ENCODE measurements at places on chromosomes 4 and X.
A peak's percentile ranks its signal among the peaks of the same experiment; 100 is the strongest.

- DNase-seq, result no peak
These were observed 128.9 kb downstream of the RBM47 start for GRCh38 chr4:40500781-40501180.

- DNase-seq, result no peak
These were observed 1673.4 kb upstream of the PCDH7 start for GRCh38 chr4:29046781-29047180.

DNA sequence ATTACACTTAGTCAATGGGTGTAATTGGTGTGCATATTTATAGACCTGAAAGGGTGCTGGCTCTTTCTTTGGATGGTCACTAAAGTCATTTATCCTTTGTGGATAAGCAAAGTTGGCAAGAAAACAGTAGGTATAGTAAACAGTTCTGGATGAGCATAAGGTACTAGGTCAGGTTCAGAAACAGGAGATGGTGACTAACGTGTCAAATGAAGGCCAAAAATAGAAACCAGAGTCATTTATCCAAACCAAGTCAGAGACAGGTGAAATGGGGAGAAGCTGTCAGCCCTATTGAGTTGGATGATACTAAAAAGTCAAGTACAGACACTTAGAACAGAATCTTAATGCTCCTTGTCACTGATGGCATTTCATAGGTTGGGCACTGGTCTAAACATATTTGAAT, 313.1 kb downstream of the KLHL13 start:
- DNase-seq, result no peak

DNA sequence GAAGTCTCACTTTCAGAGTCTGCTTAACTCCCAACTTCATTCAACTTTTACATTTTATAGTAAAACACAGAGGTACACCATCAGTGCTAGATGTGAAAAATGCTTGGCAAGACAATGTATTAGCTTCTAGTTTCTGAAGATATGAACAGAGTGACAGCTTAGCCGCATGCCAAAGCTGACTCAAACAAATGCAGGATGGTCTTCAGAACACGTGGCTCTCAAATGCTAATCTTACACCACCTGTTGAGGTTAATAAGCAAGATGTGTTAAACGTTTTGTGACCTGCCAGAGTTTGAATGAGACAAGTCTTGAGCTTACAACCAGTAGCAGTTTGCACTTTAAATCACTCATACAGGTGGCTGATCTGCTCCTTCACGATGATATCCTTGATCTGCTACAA, 18.9 kb upstream of the GPM6B start:
- no peak for DNase-seq

GRCh38 chr4:42641656-42642055, 15.2 kb downstream of the ATP8A1 start:
- no peak for DNase-seq

DNA sequence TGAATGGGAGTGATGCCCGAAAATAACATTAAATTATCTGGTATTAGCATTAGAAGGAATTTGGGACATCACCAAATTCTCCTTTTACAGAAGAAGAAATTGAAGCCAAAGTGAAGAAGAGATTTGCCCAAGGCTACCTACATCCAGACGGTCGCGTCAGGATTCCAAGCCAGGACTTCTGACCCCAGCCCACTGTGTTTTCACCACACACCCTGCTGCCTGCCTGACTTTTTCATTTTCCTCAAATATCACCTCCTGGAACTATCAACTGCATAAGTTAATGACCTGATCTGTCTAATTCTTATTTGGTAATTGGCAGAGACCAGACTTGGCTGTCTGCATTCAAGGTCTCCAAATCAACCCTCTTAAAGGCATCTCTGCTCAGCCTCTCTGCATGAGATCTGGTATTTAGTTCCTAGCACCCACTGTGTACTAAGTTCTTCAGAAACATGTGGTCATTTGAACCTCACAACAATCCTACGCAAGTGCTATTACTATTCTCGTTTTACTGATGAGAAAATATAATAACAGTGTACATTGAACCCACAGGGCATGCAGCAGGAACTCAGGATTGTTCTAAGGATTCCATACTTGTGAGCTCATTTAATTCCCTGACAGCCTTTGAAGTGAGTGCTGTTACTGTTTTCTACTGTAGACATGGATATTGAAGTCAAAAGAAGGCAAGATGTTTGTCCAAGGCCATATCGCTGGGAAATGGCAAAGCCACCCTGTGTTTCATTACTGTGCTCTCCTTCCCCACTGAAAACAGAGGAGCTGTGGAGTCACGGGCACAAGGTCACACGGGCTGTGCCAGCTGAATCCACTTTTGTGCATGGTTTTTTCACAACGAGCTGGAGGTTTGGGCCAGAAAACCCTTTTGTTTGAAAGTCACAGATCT, 195.2 kb upstream of the C1QTNF7 start:
- no peak for DNase-seq

DNA sequence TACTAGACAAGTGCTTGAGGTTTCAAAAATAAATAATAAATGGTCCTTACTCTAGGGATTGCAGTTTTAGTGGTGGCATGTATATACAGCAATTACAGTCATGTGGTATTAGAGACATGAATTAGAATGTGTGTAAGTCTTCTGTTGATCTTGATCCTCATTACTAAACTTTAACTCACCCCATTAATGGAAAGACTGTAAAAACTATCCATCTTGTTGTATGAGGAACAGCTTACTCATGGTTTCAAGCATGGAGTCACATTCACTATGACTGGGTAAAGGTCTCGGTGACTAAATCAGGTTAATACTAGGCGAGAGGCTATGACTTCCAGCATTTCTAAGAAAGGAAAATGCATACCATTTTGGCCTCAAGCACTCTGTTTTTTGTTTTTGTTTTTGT, 107.0 kb upstream of the HPGD start:
- DNase-seq, result no peak

GRCh38 chrX:13937370-13938050, 92.2 kb downstream of the GEMIN8 start:
- peak; percentile 2 for DNase-seq

GRCh38 chr4:150942539-150942938, 72.5 kb downstream of the LRBA start:
- no peak for DNase-seq

DNA sequence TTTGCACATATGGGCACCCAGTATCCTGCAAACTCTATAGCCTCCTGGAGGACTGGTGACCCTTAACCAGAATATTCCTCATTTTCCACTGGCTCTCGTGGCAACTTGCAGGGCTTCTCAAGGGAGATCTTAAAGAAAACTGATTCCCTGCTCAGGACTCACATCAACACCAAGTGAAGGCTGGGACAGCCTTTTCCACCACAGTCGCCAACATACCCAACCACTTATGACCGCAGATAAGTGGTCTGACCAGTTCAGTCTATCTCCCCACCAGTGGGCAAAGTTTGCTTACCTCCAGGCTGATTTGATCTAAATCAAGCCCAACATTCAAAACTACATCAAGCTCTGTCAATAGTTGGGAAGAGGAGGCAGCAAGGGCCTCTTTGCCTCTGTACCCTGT, 289.3 kb upstream of the GATB start:
- DNase-seq, result no peak

GRCh38 chr4:44446191-44446590, 2.4 kb downstream of the KCTD8 start:
- no peak for DNase-seq

DNA sequence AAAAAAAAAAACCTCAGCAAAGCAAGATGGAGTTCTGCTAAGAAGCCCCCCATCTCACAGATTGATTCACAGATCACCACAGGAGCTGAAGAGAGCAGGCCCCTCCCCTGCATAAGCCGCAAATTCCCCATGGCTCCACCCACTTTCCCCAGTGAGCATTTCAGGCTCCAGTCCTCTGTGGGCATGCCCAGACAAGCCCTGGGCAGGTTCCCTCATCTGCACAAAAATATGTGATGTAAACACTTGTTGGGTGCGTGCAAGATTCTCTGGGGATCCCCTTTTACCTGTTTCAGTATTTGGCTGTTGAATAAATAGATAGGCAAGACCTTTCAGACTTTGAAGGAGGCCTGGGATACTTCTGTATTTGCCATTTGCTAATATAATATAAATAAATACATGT, 514.3 kb downstream of the PCDH7 start:
- DNase-seq, result peak; percentile 16

DNA sequence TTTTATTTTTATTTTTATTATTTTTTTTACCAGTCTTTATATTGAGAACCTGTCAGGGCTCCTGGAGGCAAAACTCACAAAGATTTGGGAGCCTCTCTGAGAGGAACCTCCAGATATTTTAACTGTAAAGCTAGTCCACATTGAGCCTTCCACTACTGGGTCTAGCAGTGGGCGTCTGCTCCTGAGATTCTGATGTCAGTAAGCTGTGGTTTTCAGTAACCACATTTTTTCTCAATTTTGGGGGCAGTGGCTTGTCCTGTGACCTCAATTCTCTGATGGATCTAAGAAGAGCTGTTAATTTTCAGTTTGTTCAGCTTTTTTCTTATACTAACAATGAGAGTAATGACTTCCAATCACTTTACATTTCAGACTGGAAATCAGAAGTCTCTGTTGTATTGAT, 23.6 kb upstream of the GPRASP1 start:
- no peak for DNase-seq

GRCh38 chrX:120512627-120513026, 43.5 kb upstream of the LAMP2 start:
- DNase-seq, result no peak

DNA sequence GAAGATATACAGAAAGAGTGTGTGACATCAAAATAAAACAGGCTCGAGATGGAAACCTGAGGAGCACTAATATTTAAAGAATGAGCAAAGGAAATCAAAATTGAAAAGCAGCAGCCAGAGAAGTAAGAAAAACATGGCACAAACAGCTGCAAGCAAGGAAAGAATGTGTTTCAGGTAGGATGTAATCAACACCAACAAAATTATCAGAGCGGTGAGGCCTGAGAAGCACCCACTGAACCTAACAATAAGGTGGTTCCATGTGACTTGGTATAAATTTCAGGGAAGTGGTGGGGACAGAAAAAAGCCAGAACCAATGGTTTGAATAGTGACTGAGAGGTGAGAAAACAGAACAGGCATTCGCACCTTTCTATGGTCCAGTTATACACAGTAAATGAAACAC, 11.5 kb downstream of the SLC39A8 start:
- no peak for DNase-seq

- DNase-seq, result no peak
These were observed 9.6 kb upstream of the UVSSA start for GRCh38 chr4:1337376-1337831.

DNA sequence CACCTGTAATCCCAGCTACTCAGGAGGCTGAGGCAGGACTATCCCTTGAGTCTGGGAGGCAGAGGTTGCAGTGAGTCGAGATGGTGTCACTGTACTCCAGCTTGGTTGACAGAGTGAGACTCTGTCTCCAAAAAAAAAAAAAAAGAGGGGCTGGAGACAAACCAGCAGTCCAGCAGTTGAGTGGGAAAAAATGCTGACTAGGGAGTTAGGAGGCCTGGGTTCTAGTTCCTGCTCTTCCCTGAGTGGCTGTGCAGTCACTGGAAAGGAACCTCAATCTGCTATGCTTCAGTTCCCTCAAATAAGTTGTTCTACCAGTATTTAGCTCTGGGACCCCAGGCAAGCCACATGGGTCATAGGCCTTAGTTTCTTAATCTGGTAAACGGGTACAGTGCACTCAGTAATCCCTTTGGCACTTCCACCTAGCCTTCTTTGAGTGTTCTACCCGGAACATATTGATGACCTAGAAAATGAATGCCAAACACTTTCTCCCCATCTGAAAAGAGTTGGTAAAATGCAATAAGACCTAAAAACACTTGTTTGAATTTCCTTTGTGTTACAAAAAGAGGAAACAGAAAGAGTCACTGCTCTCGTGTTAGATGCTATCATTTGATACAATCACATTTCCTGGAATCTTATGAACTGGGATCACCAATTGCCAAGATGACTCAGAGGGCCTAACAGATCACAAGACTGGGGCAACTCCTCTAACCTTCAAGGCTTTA, 99.3 kb upstream of the EGFL6 start:
- DNase-seq, result no peak

GRCh38 chrX:153944140-153944799, at the start of gene RENBP:
RENBP (minus strand) TSS chrX:153944643; CDS start chrX:153944610, 33 bp downstream.
- DNase-seq, result no peak

- DNase-seq, result no peak
These were observed 48.9 kb upstream of the UCP1 start for GRCh38 chr4:140617499-140618248.

GRCh38 chrX:120603707-120604360, at the start of gene MCTS1:
MCTS1 (plus strand) TSS chrX:120604101; CDS start chrX:120604237, 136 bp downstream.
- DNase-seq, result peak; percentile 62

DNA sequence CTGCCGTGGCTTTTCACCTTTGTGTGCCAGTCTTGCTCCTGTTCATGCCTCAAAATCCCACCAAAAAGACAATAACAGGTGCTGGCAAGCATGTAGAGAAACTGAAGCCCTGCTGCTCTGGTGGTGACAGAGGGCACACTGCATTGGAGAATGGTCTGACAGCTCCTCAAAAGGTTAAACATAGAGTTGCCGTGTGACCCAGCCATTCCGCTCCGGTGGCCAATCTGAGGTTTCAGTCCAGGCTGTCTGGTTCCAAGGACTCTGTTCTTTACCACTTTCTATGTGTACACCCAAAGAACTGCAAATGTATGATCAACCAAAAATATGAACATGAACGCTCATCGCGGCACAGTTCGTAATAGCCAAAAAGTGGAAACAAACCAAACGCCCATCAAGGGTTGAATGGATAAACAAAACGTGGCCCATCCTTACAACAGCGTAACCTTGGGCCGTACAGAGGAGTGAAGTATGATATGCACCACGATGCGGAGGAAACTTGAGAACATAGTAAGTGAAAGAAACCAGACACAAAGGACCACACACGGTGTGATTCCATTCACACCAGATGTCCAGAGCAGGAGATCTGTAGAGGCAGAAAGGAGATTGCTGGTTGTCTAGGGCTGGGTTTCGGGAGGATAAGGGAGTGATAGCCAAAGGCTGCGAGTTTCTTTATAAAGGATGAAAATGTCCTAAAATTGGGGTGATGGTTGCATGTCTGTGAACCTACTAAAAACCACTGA, 33.6 kb upstream of the WFS1 start:
- DNase-seq, result no peak

DNA sequence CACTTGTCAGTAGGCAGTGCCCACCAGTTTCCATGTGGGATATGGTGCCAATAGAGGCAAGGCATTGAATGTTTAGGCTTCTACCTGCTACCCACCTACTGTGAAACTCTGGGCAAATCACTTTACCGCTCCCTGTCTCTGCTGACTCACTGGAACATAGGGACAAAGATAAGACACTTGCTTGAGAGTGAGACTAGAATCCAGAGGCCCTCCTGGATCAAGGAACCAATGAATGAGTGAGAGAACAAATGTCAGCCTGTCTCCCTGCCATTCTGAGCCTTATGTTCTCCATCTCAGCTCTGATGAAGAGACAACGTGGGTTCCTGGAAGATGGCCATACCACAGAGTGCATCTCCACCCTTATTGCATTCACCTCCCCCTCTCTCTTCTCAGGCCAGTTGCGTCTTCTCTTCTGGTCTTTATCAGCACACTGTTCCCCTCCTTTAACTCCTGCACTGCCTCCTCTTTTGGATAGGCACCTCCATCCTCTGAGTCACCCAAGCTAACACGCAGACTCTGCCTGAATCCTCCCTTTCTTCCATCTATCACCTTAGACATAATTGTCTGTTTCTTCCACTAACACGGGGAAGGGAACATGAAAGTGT, 15.4 kb upstream of the PRRG3 start:
- no peak for DNase-seq
